Stimulated activated CD8-positive, alpha-beta memory T cell treated with anti-CD3 and anti-CD28 coated beads, Interleukin-15, amount 100 ng/mL, for 48 hours (primary cell): ENCODE measurements at places on chromosomes 11 and 22.

DNA sequence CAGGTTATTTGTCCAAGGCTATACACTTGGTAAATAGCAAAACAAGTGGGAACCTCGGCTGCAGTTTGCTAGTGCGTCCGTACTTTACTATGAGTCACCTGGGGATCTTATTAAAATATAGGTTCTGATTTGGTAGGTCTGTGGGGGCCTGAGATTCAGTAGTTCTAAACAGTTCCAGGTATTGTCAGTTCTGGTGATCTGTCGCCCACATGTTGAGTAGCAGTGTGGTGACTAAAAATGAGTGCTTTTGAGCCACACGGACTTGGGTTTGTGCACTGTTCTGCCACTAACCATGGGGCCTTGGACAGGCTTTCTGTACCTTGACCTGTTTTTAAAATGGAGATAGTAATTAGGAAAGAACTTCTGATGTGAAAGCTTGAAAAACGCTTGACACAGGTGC is 15.7 kb downstream of the FBXO7 start:
- no peak for DNase-seq

GRCh38 chr22:30291058-30291892 is 2.0 kb upstream of the CASTOR1 start:
- no peak for DNase-seq

GRCh38 chr11:117378976-117379865 is 51.6 kb downstream of the CEP164 start:
- DNase-seq = no peak

DNA sequence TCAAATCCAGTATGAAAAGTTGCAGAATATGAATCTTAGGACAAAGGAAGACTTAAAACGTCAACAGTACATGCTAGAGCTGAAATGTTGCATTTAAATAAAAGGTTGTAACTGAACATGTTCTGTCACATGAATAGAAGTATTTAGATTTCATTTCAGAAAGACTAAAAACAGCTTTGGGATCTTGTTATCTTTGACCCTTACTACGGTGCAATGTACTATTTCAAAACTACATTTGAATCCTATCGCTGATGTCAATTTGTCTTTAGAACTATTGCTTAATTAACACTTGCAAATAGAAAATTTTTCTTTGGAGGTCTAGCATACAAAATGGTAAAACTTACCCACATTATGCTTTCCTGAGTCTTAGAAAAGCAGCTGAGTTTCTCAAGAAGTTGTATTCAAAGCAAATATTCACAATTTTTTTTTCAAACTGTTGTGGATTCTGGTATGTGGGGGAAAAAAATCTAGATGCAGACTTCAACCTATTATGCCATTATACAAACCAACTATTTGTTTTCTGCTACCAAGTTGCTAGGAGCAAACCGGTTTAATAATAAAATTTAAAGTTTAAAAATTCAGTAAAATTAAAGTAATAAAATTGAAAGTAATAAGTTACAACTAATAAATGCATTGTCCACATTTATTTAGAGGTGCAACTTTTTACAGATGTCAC is 25.4 kb downstream of the CSTF3 start:
- no peak for DNase-seq

- no peak for DNase-seq
Observed at GRCh38 chr11:36703055-36703404, 105.0 kb upstream of the RAG2 start.

- DNase-seq = no peak
Observed at GRCh38 chr11:98549571-98549970, 471.2 kb upstream of the CNTN5 start.

- peak; percentile 72 for DNase-seq
Observed at GRCh38 chr11:126284829-126285228, 1.9 kb downstream of the TIRAP start.

- no peak for DNase-seq
Observed at GRCh38 chr11:16336204-16336603, 20.1 kb downstream of the SOX6 start.

GRCh38 chr11:2441171-2441570 is 3.1 kb downstream of the TRPM5 start:
- DNase-seq = no peak

- peak; percentile 12 for DNase-seq
Observed at GRCh38 chr11:20355221-20356219, 8.0 kb upstream of the HTATIP2 start.

- no peak for DNase-seq
Observed at GRCh38 chr11:123018702-123019101, 37.1 kb upstream of the BSX start.

DNA sequence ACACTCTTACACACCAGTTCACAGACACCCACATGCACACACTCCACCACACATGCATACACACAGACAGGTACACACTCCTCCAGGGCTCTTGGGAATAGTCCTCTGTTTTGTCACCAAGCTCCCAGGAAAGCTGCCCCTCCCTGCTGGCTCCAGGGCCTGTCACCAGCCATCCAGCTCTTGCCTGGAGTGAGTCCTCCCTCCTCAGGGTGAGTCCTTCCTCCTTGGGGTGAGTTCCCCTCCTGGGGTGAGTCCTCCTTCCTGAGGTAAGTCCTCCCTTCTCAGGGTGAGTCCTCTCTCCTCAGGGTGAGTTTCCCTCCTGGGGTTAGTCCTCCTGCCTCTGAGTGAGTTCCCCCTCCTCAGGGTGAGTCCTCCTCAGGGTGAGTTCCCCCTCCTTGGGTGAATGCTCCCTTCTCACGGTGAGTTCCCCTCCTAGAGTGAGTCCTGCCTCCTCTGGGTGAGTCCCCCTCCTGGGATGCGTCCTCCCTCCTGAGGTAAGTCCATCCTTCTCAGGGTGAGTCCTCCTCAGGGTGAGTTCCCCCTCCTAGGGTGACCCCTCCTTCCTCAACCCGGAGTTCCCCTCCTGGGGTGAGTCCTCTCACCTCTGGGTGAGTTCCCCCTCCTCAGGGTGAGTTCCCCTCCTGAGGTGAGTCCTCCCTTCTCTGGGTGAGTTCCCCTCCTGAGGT is 100.6 kb upstream of the FGF3 start:
- DNase-seq = no peak
